ENCODE measurements at places on chromosomes 3 and 15. TPM values are rescaled to one million over a fixed set of nuclear protein-coding genes. Genes with fewer than 3 reads are reported as not detected.

DNA sequence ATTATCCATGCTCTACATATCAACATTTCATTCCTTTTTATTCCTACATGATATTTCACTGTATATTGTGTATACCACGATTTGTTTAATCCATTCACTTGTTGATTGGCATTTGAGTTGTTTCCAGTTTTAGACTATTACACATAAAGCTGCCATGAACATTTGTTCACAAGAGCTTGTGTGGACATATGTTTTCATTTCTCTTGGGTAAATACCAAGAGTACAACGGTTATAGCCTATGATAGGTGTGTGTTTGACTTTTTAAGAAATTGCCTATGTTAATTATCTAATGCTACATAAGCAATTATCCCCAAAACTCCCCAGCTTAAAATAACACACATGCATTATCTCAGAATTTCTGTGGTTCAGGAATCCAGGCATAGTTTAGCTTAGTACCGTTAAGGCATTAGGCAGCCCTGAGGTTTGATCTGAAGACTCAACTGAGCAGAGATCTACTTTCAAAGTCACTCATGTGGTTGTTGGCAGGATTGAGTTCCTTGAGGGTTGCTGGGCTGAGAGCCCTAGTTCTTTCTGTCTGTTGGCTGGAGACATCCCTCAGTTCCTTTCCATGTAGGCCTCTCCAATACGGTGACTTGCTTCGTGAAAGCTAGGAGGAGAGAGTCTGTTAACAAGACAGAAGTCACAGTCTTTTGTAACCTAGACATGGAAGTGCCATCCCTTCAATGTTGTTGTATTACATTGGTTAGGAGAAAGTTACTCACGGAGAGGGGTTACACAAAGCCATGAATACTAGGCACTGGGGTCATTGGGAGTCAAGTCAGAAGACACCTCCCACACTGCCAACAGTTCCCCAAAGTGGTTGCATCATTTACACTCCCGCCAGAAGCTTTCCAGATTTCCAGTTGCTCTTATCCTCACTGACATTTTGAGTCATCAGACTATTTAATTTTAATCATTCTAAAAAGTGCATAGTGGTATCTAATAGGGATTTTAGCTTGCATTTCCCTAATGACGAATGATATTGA is 21.0 kb upstream of the PCSK6 start:
- no peak for DNase-seq

GRCh38 chr3:196280689-196281440 is 6.7 kb downstream of the PCYT1A start:
- DNase-seq, result no peak

- no peak for DNase-seq
Measured at GRCh38 chr3:194103505-194103904, 32.4 kb upstream of the HES1 start.

DNA sequence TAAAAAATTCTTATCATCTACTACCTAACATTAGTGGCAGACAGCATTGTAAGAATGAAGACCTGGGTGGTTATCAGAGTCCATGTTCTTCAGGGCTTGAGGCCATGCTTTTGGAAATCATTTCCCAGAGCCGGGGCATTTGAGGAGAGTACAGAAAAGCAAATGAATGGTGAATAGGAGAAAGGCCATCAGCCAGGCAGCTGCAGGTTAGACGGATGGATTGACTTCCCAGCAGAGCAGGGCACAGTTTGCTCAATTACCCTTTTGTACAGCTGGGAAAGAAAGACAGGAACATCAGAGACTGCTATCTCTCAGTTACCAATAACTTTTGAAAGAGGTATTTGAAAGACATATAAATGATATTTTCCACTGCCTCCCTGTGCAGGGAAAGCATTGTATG is 135.6 kb downstream of the ALCAM start:
- no peak for DNase-seq

- DNase-seq, result no peak
Measured at GRCh38 chr3:183202004-183202722, 39.6 kb upstream of the LAMP3 start.

DNA sequence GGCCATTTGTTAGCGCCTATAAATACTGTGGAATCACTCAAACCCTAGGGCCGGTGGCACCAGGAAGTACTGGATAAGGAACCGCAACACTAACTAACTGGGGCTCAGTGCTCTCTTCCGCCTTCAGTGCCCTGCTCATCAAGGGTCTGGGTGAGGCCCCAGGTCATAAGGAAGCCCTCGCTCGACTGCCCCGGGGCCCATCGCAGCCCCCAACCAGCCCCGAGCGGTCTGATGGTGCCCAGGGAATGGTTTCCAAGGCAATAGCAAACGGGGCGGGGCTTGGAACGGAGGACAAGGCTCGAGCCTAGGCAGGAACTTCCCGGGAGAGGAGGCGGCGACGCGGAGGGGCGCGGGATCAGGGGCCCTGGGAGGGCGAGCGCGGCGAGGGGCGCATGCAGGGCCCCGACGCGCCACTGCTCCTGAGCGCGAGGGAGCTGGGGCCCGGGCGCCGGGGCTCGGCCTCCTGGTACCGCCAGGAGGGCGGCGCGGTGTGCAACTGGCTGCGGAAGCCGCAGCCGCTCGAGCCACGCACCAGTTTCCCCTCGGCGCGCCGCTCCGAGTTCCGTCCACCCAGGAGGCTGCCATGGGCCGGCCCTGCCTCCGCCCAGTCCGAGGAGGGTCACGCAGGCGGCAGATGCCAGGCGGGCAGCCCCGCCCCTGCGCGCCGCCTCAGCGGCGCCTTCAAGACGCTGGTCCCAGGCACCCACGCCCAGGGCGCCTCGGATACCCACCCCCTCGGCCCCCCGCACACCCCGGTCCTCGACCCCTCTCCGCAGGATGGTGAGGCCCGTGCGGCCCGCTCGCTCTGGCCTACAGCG is at the start of gene TTLL3:
TSS of gene TTLL3 (plus strand) at position 648 of the 818 bp plus-strand sequence. CDS start 400 bp downstream, outside the sequence.
- DNase-seq, result peak; percentile 57

ROPN1 gene
- not detected for polyA plus RNA-seq

SRPRB gene
- polyA plus RNA-seq, result 48.8 TPM

All from renal cortex interstitium (tissue), 15 donors.